ENCODE measurements at places on chromosomes 7 and 10.

DNA sequence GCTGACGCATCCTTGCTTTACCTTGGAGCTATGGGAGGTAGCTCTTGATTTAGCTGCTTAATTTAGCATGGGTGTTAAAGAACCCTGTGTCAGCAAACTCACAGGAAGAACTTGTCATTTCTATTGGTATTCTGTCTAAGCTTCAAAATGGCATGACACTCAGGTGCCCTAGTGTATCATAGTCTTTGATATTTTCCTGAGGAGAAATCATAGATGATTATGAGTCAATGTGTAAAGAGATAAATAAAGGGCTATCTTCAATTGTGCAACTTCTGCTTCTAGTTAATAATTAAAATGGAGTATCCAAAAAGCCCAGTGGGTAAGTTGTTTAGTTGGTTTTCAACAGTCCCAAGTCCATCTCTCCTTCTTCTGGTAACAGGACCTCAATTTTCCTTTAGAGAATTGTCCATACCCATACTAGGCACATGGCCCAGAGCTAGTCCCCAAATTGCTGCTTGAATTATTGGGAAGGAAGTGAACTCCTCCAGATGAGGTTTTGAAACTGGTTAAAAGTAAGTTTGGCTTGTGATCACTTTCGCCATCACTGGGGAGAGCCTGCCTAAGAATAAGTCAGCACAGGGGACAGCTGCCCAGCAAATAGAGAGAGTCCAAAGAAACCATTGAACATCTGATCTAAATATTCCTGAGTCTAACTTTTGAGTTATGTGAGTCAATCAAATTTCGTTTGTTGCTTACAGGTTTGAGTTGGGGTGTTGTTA lies 169.0 kb upstream of the PHYHIPL start:
- DNase-seq: no peak

- no peak for DNase-seq
Measured at GRCh38 chr10:9547936-9548904, 1469.5 kb upstream of the CELF2 start.

- no peak for DNase-seq
Measured at GRCh38 chr7:7103343-7104313, 78.7 kb upstream of the C1GALT1 start.

- DNase-seq: no peak
Measured at GRCh38 chr10:9605231-9605630, 1412.4 kb upstream of the CELF2 start.

GRCh38 chr7:39336442-39336841 lies 229.8 kb upstream of the YAE1 start:
- no peak for DNase-seq

Measured in activated effector memory CD4-positive, alpha-beta T cell treated with Interleukin-2 at 50 U/mL for 16 hours (primary cell).